ENCODE measurements at places on chromosomes 16 and 17. TPM values are rescaled to one million over a fixed set of nuclear protein-coding genes. Genes with fewer than 3 reads are reported as not detected.

DNA sequence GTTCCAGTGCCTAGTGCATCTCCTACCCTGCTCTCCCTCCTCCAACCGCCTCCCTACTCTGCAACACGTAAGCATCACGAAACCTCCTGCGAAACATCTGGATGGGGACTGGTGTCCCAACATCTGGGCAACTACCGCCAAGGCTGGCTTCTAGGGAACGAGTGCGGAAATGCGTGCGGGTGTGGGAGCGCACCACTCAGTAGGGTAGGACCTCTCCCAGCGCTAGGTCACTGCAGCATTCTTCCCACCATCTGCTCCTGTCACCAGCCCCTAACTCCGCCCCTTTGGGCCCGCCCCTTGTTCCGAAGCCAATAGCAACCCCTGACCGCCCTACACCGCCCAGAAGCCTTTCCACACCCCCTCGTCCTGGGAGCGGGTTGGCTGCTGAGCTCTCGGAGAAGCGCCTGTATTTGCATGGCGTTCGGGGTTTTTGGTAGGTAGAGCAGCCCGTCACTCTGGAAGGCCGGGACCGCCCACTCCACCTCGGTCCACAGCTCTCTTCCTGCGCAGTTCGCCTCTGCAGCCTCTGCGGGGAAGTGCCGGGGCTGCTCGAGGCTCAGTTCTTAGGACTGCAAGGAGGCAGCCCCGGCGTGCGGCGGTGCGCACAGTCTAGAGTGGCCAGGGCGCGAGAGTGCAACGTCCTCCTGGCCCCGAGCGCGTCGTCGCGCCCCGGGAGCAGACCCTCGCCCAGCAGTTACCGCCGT, at the start of gene HS3ST3B1:
TSS of gene HS3ST3B1 (plus strand) at position 507 of the 704 bp plus-strand sequence. CDS start 438 bp downstream, outside the sequence.
- DNase-seq, result peak; percentile 99

- DNase-seq, result no peak
Measured at GRCh38 chr16:89712274-89712781, 8.4 kb downstream of the VPS9D1 start.

GRCh38 chr17:80847496-80848230, 144.0 kb upstream of the CHMP6 start:
- peak; percentile 81 for DNase-seq

DNA sequence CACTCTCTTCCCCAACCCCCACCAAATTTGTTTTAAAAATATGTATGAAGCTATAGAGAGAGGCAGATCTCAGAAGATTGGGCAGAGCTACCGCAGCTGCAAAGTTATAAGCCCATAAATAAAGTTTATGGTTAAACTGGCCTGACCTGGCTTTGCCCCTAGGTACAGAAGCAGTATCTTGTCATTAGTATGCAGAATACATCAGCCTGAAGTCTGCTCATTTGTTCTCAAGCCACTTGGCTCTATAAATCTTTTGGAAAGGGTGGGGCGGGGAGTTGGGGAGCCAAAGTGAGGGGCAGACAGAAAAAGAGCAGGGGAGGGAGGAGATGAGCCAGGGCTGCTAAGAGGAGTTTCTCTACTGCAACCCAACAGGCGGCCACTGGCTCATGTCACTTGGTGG, 113.2 kb downstream of the SOX9 start:
- no peak for DNase-seq

Gene GLOD4
- 99.0 TPM for total RNA-seq

GRCh38 chr17:17666111-17666714, 15.0 kb upstream of the RAI1 start:
- peak; percentile 64 for DNase-seq

DNA sequence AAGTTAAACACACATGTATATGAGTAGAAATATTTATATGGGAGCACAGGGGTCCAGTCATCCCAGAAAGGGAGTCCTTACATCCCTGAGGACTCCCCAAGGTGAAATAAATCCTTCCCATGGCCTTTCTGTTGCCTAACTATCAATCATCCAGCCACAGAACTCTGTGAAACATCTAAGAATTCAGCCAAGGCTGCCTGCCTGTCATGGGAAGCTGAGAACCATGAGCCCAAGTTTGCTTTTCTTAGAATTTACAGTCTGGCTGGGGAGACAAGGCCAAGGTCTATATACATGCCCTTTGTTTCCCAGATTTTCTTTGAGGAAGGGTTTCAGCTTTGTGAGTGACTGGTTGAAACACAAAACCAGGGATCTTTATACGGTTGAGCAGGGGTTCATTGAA, 15.8 kb downstream of the MYL4 start:
- no peak for DNase-seq

GRCh38 chr17:12665263-12666210, at the start of gene MYOCD:
Gene MYOCD (plus strand): TSS chr17:12665890. CDS start chr17:12666189, 299 bp downstream.
- DNase-seq, result peak; percentile 41

GRCh38 chr17:37050920-37051319, 102.2 kb downstream of the AATF start:
- DNase-seq, result no peak

DNA sequence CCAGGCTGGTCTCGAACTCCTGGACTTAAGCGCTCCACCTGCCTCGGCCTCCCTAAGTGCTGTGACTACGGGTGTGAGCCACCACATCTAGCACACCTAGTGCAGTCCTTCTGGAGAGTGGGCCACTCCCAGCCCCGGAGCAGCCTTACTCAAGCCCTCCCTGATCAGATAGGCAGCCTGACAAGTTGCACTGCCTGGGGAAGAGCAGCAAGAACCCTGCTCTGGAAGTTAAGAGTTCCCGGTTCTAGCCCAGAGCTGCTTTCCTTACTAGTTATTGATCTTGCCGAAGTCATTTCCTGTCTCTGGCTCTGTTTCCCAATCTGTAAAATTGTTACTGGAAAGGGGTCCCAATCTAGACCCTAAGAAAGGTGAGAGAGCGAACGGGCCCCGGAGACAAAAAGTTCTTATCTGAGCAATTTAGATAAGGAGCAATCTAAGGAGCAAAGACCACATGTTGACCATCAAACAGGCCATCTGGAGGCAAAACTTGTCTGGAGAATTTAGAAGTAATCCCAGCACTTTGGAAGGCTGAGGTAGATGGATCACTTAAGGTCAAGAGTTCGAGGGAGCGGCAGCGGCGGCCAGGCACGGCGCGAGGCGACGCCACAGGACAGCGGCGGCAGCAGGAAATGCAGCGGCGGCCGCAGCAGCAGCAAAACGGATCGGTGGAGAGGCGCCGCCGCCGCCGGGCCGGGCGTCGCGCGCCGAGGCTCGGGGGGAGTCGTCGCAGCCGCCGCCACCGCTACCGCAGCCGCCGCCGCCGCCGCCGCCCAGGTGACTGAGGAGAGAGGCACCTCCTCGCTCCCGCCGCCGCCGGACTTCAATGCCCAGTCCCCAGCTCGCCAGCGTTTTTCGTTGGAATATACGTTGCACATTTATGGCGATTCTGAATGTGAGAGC, 4.3 kb upstream of the NAGLU start:
- peak; percentile 65 for DNase-seq

GRCh38 chr16:22813948-22814710, at the start of gene HS3ST2:
Gene HS3ST2 (plus strand): TSS chr16:22814162. CDS start chr16:22814611, 449 bp downstream.
- DNase-seq, result no peak

GRCh38 chr17:44113382-44113781, 10.1 kb downstream of the HDAC5 start:
- no peak for DNase-seq

Gene SLC35B1
- total RNA-seq, result 43.1 TPM

DNA sequence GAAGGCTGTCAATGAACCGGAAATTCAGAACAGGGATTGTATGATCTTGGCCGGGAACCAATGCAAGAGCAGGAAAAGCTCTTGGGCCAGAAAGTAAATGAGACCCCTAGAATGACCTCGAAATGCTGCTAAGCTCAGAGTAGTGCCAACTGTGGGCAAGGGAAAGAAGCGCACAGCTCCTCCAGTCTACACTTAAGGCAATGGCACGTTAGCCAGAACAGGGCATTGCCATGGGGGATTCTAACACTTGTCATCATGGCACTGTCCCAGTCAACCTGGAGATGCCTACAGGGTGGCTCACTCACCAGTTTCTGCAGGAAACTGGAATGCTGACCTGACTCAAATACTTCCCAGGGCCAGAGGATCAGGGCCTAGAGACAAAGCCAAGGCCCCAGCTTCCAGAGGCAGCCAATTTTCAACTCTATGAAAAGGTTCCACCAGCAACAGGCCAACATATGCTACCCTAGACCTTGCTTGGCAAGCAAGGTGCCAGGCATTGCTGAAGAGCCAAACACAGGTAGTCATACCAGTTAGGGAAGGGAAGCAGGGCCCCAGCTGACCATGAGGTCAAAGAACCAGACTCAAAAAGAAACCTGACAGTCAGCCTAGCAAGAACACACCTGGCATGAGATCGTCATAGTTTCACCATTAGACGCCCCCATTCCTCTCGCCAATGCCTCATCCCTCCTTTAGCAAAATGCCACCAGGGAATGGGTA, 34.9 kb downstream of the ARHGAP17 start:
- DNase-seq, result no peak

- DNase-seq, result no peak
Measured at GRCh38 chr17:8673612-8674011, 43.1 kb upstream of the MYH10 start.

GRCh38 chr17:61289408-61290385, 109.9 kb upstream of the TBX2 start:
- DNase-seq, result no peak

DNA sequence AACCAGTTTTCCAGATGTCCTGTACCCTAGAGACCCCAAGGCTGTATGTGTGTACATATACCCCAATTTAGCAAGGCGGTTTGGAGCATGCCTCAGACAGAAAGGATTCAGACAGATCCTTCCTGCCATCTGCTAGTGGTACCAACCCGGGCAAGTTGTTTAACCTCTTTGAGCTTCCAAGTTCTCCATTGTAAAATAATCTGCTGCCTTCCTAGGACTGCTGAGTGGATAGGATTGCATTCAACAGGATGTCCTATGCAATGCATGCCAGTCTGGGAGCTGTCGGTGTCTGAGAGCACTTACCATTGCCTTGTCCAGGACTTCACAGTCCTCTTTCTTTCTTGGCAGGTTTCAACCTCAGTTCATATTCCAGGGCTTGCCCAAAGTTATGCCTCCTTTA, 1.9 kb downstream of the CDH13 start:
- DNase-seq, result no peak

Gene KRT9
- total RNA-seq, result not detected

Gene EFCAB3
- total RNA-seq, result not detected

Gene OR3A2
- total RNA-seq, result not detected

DNA sequence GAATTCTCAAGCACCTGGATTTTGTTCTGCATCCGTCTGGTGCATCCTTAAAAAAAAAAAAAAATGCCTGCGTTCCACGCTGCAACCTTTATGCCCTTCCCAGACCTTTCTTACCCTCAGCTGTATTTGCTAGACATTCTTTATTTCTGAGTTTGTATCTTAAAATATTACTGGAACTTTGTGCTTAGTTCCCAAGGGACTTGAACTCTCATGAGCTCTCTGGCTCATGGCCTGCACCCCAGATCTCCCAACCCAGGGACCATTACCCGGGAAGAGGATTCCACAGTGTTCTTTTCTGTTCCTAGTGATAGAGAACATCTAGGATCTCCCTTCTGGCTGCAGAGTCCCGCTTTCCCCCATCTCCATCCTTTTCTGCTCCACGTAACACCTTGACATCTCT, 28.9 kb upstream of the CLEC18A start:
- no peak for DNase-seq

DNA sequence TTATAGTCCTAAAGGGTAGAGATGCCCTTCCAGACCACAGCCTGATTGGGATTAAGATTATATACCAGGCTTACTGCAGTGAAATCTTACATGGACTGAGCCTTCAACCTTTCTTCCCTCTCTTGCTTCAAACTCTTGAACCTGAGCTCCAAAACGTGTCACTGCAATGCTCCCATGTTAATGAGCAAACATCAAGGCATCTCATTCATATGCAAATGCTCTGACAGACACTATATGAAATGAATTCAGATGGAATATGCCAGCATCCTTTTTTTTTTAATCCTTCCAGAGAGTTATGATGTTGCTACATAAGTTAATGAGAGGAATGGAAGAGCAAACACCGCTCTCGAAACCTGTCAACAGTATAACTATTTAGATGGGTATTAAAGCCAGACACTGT, 611.9 kb upstream of the CDH11 start:
- DNase-seq, result no peak

DNA sequence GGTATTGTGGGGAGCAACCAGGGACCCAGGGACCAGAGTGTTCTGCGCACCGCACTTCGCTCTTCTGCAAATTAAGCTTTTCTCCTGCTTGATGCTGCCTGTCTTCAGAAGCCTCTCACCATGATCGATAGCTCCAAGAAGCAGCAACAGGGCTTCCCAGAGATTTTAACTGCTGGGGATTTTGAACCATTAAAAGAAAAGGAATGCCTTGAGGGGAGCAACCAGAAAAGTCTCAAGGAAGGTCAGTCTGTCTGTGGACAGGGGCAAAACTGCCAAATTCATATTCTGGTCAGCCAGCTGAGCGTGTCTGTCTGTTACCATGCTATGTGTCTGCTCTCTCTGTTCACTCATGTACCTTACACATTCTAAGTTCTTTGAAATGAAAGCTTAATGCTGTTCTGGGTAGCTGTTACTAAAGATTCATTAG, 115.7 kb downstream of the MRTFB start:
- no peak for DNase-seq

DNA sequence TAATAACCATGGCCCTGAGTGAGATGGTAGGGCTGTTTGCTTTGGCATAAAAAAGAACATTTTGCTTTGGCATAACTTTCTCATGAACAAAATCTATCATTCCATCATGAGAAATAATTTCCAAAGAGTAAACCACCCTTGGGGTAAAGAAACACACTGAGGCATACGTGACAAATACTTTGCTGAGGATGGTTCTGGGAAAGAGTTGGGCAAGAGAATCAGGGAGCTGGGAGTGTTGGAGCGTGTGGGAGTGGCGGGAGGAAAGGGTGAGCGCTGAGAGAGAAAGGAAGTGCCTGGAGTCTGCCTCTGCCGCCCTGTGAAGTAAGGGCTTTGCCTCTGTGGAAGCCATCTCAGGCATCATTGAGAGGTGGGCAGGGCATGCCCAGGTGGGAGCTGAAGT, 60.2 kb upstream of the ARHGAP44 start:
- DNase-seq, result no peak

DNA sequence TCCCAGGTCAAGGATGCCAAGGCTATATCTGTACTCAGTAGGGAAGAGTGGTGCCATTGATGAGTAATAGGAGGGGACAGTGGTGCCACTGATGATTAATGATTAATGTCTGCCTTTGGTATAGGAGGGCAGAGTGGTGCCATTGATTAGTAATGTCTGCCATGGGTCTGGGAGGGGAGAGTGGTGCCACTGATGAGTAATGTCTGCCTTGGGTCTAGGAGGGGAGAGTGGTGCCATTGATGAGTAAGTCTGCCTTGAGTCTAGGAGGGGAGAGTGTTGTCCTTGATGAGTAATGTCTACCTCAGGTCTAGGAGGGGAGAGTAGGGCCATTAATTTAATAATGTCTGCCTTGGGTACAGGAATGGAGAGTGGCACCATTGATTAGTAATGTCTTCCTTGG, 507.8 kb upstream of the EEF2KMT start:
- DNase-seq, result no peak

- no peak for DNase-seq
Measured at GRCh38 chr16:62100651-62101050, 64.4 kb upstream of the CDH8 start.

DNA sequence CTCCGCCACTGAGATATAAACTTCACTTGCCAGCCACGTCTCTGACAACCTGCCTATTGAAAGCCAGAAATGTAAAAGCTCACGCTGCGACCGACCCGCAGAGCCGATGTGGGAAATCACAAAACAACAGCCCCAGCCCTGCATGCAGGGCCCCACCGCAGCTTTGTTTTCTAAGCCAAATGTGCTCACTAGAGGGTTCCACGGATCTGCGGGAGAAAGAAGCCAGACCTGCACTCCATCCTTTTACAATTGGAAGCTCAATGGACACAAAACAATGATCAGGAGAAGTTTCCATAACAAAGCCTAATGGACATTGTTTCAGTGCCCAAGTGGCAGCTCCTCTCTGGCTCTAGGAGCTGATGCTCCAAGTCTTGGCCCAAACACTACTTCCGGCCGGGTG, 33.1 kb downstream of the WIPI1 start:
- DNase-seq, result no peak

Gene EFCAB5
- 3.4 TPM for total RNA-seq

Gene CETP
- not detected for total RNA-seq
